ENCODE measurements at places on chromosomes 12 and 14. TPM values are rescaled to one million over a fixed set of nuclear protein-coding genes. Genes with fewer than 3 reads are reported as not detected.

PTHLH gene
- total RNA-seq = 0.27 TPM

OAS3 gene
- 31.2 TPM for total RNA-seq

- no peak for DNase-seq
Measured at GRCh38 chr12:52259657-52260243, 14.7 kb upstream of the KRT86 start.

DNA sequence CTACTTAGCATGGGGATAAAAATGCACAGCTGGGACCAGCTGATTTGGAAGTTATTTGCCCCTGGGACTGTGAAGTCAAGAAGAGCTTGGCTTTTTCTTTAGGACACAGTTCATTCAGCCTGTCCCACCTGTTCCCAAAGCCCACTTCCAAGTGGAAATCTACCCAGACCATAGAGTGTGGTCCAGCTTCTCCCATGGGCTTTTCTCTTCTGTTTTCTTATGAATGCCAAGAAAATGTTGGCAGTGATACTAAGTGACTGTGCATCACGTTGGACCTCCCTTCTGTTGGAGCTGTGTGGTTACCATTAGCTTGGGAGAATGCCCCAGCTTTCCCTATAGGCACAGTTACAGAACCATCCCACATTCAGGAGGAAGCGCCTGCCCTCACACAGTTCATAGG is 89.4 kb downstream of the NT5DC3 start:
- DNase-seq = no peak

DNA sequence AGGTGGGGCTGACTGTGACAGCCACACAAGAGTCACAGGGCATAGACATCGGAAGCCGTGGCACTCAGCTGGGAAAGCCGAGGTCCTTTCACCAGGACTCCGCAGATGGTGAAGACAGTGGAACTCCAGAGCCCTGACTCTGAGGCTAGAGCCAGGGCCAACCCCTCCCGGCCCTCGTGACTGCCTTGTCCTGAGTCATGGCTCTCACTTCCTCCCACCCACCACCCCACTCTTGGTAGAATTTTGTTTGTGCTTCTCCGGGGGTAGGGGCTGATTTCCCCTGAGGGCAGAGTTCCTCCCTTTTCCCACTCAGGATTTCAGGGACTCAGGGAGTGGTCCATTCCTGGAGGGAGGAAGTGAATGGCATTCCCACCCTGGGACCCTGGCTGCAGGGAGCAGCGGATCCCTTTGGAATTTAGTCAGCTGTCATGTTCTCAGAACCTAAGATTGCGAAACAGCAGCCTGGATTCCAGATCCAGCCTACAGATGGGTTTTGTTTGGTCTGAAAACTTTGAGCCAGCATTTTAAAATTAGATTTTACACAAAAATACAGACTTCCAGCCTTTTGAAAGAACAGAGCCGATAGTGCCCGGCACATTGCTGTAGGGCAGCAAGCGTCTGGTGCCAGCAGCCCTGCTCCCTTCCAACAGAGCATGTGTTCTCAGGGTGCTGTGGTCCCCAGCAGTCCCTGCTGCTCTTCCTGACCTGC is 50.7 kb downstream of the TPCN1 start:
- no peak for DNase-seq

FKBP3 gene
- total RNA-seq = 5.9 TPM

CEBPE gene
- 0.81 TPM for total RNA-seq

DNA sequence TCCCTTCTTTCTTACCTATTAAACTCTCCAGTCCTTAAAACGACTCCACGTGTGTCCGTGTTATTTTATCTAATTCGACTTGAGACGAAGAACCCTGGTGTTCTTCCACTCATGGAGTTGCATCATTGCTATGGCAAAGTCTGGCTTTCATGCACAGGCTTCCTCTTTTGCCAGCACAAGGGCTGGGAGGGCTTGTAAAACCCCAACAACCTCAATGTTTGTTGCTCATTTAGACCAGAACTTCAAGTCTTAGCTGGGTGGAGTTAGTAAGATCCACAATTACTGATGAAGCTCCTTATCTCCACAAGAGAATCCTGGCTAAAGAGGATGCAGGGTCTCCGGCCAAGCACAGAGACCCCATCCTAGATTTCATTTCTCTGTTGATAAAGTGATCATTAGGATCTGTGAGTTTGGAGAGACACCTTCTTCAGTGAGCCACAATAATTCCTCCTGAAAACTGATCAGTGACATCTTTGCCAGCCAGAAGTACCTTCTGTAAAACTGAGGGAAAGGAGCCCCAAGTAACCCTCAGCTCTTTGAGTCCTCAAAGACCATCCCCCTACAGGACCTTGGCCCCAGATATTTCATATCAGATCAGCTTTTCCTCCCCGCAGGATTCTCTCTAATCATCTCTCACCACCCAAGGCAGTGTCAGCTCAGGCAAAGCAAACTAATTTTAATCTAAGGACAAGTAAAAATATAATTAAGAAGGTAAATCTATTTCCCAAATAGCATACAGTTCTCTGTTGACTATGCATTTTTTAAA is 514.6 kb downstream of the FUT8 start:
- no peak for DNase-seq

KRT74 gene
- not detected for total RNA-seq

DNA sequence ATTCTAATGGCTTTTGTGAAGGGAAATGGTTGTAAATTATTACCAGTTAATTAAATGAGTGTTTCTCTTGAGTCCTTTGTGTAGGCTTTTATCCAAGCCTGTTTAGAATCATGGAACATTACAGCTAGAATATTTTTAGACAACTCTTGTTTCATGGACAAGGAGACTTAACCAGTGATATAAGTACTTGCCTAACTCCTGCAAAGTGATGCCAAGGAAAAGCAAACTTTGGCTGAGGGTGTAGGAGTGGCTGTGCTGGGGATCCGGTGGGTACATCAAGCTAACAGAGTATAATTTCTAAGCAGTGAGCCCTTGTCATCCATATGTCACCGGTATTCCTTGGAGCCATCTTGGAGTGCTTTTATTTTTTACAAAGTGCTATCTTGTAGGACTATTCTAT is 61.5 kb downstream of the PRKCH start:
- no peak for DNase-seq

DNA sequence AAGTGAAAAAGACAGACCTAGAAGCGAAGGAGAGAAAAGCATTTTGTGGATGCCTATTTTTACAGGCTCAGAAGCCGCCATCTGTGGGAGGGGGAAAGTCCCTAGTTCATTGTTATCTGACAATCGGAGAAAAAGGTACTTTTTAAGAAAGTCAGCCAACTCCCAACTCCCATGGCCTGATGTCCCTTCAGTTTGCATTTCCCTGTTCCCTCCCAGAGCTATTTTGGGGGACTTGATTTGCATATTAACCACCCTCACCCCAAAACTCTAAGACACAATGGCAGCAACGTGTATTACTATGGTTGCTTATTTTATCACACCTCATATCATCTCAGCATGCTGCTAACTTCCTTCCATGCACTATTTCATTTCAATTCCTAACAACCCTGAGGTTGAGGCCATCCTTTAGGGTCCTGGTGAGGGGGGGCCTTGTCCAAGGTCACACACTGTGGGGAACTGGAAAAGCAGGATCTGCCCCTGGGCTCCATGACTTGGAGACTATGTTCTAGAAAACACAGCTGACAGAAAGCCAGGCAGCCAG is 18.7 kb downstream of the HVCN1 start:
- peak; percentile 29 for DNase-seq

- no peak for DNase-seq
Measured at GRCh38 chr14:86052868-86053267, 522.9 kb downstream of the FLRT2 start.

GALC gene
- 24.5 TPM for total RNA-seq

SLC39A2 gene
- total RNA-seq = not detected

TGFB3 gene
- total RNA-seq = 2.2 TPM

- no peak for DNase-seq
Measured at GRCh38 chr12:116591855-116592637, 32.9 kb downstream of the MAP1LC3B2 start.

- peak; percentile 54 for DNase-seq
Measured at GRCh38 chr14:65772921-65773574, 360.5 kb downstream of the FUT8 start.
